ENCODE measurements at places on chromosomes 7 and 10. TPM values are rescaled to one million over a fixed set of nuclear protein-coding genes. Genes with fewer than 3 reads are reported as not detected.

The C10orf105 gene
- total RNA-seq, result not detected

The IFIT1B gene
- total RNA-seq, result not detected

The ZNF680 gene
- 6.9 TPM for total RNA-seq

The CDNF gene
- 0.34 TPM for total RNA-seq

The NACAD gene
- total RNA-seq, result 3.6 TPM

Data from bronchus fibroblast of lung (primary cell).